Neural progenitor cell (in vitro differentiated cells): ENCODE measurements at places on chromosomes 6 and 20.

DNA sequence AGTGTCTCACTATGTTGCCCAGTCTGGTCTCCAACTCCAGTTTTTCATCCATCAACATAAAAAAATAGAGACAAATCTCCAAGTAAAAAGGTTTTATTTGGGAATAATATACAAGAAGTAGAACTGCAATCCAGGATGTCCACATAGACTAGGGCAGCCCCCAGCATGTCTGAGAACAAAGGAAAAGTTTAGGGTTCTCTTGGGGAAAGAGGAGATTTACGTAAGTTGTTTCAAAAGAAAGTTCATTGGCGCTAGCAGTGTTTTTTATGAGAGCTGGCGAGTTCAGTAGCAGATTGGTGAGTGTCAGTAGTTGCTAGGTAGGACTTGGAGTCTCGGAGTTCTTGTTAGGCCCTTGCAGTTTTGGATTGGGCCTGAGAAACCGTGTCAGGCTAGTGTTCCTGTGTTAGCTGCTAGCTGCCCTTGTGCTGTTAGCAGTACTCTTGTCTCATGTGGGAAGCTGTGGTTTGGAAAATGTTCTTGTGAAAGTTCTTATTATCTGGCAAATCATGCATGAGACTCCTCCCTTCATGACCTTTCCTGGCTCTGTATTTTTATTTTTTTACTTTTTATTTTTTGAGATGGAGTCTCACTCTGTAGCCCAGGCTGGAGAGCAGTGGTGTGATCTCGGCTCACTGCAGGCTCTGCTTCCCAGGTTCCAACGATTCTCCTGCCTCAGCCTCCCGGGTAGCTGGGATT is 24.7 kb downstream of the TTLL9 start:
- DNase-seq: peak; percentile 37

DNA sequence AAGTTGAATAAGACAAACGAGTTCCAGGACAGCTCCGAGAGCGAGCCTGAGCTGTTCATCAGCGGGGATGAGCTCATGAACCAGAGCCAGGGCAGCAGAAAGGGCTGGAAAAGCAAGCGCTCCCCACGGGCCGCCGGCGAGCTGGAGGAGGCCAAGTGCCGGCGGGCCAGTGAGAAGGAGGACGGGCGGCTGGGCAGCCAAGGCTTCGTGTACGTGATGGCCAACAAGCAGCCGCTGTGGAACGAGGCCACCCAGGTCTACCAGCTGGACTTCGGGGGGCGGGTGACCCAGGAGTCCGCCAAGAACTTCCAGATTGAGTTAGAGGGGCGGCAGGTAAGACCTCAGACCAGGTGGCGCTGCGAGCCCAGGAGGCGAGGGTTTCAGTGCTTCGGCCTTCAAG is 56.0 kb upstream of the TMEM181 start:
- DNase-seq: no peak

GRCh38 chr6:106591111-106591825 is 38.0 kb downstream of the RTN4IP1 start:
- DNase-seq: no peak

GRCh38 chr6:168095171-168095691 is 16.2 kb upstream of the FRMD1 start:
- no peak for DNase-seq

GRCh38 chr6:2765896-2766766 is 938 bp downstream of the WRNIP1 start:
- peak; percentile 81 for DNase-seq
